NCI-H1417 treated with DMSO at 0.1 percent for 48 hours (cell line): ENCODE measurements at places on chromosomes 2 and 18.
A peak's percentile ranks its signal among the peaks of the same experiment; 100 is the strongest.

GRCh38 chr2:86825036-86825692, 34.5 kb upstream of the CD8A start:
- DNase-seq = no peak

DNA sequence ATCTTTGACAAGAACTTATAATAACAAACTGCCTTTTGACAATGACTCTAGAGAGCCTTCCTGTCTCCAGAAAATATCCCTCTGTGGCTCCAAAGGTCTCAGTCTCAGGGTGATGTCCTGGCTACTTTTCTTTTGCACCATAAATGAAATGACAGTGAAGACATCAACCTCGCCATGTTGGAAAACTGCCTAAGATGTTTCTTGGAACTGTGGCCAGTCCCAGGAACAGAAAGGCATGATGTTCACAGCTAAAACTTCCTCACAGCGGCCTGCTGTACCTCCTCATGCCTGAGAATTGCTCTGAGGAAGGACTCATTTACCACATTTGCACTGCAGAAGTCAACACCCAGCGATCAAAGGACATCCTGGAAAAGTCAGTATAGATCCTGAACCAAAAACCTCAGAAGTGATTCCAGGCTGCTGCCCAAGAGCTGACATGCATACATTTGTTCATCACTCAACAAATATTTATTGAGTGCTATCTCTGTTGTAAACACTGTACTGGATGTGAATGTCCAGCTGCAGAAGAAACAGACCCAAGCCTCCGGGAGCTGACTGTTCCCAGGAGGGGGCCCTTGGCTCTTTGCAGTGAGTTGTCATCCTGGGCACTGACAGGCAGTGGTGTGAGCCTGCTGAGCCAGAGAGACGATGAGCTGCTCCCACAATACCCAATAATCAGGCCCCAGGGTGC, 64.3 kb upstream of the ACSL3 start:
- DNase-seq = peak; percentile 54

DNA sequence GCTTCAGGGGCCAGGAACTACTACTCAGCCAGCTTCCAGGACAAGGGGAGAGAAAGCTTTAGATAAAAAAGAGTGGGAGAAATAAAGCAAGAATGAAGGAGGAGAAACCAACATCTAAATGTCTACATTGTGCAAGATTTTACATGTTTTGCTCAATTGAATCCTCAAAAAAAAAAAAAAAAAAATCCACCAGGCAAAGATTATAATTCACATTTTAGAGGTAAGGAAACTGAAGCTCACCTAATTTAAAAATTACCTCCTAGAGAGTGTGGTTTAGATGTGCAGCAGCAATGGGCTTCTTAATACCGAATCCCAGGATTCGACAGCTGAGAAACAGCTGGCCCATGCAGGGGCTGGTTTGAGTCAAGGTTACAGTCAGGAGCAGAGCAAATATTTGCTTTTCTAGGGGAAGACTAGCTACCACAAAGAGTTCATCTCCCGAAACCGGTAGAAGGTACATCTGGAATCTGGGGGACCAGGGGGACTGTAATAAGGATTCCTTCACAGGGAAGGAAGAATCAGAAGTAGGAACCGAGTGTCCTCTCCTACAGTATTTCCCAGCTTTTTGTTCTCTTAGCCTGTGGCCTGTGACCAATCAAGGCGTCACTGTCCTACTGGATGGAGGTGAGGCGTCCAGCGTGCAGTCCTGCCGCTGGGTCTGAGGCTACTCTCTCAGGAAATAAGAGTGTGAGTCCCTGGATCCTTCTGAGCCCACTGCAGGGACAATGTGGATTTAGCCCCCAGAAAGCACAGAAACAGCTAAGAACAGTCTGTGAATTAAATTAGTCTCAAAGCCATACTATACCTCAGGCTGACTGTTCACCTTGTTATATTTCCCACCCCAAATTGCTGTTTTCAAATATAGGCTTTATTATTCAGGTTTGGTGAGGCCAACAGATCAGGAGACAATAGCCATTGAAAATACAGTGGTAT, 42.3 kb downstream of the IL1R2 start:
- no peak for DNase-seq

DNA sequence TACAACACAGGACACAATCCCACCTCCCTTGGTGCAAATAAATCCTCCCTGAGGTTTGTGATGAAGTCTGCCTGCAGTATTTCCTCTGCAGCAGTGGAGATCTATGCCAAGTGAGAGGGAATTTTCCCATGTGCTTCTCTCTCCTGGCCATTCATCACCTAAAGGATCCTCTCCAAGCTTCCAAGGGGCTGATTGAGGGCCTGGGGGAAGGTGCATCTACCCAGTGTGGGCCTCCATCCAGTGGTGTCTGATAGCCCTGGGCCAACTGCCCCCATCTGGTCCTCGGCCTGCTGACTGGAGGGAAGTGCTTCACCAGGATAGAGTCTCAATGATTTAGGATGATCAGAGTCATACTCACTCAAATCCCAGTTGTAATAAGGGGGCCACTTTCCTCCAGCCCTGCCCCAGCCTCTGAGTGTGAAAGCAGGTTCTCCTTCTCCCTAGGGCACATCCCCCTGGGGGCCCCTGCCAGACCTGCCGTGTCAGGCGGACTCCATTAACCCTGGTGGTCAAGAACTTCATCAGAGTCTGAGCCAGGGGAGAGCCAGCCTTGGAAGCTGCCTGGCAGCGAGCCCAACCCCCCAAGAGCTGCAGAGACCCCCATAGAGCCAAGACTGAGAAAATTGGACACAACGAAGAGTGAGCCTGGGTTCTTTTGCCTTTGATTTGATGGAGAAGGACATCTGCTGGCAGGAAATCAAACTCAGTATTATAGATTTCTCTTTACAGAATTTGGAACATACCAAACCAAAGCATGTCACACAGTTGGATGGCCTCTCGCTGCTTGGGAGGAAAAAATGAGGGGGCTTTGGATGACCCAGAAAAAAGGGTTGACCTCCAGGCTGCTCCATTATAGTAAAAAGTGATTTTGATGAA, 509.6 kb downstream of the CMPK2 start:
- no peak for DNase-seq

- no peak for DNase-seq
These were observed 218.8 kb downstream of the AGPS start for GRCh38 chr2:177611310-177611886.

DNA sequence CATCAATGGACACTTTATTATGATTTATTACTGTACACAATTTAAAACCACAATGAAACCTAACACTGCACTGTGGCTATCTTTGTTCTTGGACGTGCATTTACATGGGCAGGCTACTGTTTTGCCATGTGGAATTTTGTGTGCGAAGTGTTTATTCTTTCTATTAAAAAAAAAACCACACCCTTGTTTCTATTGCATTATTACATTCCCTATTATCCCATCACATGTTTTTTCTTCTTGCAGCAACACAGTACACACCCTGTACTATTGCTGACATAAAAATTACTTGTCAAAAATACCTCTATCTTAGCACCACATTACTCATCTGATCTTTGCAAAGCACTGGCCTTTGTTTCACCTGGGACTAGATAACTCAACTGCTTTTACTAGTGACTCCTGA, 1.5 kb downstream of the RNF152 start:
- DNase-seq = peak; percentile 9

GRCh38 chr2:102082571-102083392, 59.8 kb upstream of the IL1R1 start:
- DNase-seq = no peak

DNA sequence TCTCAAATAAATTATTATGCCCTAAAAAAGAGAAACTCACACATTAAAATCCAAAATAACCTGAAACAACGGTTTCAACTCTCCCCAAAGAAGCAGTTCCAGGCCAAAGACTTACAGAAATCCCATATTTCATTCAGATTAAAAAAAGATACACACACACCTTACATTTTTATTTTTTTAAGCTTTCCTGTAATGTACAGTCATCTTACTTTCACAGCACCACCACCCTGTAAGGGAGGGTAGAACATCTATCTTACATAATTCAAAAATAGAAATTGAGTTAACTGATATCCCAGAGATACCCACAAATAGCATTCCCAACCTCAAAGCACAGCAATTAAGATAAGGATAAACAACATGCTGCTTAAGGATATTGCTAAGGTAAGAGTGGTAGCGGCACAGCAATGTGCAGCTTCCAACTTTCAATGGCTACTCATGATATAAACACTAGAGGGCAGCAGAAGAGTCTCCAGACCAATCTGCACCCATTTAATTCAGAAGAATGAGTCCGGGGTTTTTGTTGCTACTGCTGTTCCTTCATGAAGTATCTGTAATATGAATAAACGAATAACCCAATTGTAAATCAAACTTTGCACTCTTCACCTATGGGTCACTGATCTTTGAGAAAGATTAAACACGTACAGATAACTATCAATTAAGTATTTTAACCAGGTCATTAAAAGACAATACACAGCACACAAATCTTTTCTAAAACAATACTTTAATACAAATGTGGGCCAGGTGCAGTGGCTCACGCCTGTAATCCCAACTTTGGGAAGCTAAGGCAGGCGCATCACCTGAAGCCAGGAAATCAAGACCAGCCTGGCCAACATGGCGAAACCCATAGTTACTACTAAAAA, 11.3 kb downstream of the GFPT1 start:
- peak; percentile 46 for DNase-seq

DNA sequence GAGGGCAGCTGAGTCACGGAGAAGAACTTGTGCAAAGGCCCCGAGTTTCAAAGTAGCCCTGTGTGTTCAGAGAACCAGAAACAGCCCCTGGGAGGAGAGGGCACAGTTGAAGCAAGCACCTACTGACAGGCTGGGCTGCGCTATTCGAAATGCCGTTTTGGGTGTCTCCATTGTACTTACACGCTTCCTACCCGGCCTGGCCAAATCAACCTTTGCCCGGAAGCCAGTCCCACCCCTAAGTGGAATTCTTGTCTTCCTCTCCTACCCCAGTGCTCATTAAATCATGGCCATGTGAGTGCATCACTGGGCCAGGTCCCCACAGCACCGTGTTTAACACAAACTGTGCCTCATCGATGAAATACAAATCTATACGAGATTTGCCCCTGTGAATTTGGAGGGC, 6.0 kb downstream of the DIPK1C start:
- DNase-seq = no peak

DNA sequence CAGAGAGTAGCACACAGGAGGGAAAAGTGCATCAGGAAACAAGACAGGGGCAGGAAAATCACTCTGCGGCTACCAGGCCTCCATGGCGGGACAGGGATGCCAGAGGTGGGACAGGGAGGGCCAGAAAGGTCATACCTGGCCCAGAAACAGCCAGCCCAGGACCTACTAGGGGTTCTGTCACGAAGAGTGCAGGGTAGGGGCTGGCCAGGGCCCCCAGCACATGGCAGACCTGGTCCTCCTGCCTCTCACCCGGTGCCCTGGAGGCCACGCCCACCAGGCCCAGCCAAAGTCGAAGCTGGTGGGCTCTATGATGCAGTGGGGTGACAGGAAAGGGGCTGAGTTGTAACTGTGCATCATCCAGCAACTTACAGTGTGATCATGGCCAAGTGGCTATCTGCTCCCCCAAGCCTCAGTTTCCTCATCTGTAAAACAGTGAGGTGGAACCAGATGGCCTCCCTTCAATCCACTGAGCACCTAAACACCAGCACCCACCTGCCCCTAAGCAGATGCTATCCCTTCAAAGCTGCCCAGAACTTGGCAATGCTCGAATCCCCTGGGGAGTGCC, 10.6 kb downstream of the CYP26B1 start:
- no peak for DNase-seq

DNA sequence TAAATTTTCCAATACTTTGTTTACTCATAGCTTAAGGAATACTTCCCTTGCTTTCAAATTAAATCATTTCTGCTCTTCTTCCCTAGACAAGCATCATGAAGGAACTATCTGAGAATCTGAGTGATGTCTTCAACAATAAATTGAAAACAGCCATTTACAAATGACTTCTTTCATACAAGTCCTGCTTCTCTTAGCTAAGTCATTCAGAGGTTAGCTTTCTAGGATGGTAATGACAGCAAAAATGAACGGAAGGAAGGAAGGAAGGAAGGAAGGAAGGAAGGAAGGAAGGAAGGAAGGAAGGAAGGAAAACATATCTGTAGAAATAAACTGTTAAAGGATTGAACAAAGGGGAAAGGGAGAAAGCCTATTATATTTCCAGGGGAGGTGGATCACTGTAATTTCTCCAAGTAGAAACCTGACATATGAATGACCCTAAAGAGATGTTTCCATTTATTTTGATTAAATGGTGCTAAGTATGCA, 335.0 kb upstream of the KYNU start:
- DNase-seq = no peak

DNA sequence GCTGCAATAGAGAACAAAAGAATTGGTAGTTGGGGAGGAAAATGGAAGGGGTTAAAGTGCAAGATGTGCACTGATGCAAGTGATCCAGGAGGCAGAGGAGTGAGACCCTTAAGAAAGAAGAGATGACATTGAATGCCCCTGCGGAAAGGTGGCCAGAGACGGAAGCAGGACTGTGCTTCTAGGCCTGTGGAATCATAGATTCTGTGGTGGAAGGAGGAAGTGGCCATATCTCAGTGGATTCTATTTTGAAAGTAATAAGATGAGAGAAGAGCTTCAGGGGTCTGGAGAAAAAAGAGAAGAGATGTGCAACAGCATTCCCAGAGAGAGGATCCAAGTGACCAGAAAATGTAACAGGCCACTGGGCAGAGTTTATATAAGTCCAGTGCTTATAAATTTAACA, 18.6 kb upstream of the GYPC start:
- DNase-seq = no peak

- no peak for DNase-seq
These were observed 131.6 kb downstream of the CDH2 start for GRCh38 chr18:28045176-28045810.
